ENCODE measurements at places on chromosomes 3 and 15. TPM values are rescaled to one million over a fixed set of nuclear protein-coding genes. Genes with fewer than 3 reads are reported as not detected.

The LRRC2 gene
- not detected for total RNA-seq

The ARHGEF3 gene
- total RNA-seq, result 66.5 TPM

- H3K36me3 ChIP-seq, result no peaks in the 10 kb centered on the region
- peak overlapping the region; percentile 29 for H3K4me3 ChIP-seq
- H3K27me3 ChIP-seq, result no peaks in the 10 kb centered on the region
Observed at GRCh38 chr3:112002096-112002971, 3.6 kb downstream of the TAGLN3 start.

GRCh38 chr3:12347301-12347700 is 58.4 kb downstream of the PPARG start:
- H3K4me1 ChIP-seq, result peaks cover 9% of the 10 kb centered on the region
- H3K36me3 ChIP-seq, result no peaks in the 10 kb centered on the region
- H3K27me3 ChIP-seq, result peaks cover 20% of the 10 kb centered on the region

DNA sequence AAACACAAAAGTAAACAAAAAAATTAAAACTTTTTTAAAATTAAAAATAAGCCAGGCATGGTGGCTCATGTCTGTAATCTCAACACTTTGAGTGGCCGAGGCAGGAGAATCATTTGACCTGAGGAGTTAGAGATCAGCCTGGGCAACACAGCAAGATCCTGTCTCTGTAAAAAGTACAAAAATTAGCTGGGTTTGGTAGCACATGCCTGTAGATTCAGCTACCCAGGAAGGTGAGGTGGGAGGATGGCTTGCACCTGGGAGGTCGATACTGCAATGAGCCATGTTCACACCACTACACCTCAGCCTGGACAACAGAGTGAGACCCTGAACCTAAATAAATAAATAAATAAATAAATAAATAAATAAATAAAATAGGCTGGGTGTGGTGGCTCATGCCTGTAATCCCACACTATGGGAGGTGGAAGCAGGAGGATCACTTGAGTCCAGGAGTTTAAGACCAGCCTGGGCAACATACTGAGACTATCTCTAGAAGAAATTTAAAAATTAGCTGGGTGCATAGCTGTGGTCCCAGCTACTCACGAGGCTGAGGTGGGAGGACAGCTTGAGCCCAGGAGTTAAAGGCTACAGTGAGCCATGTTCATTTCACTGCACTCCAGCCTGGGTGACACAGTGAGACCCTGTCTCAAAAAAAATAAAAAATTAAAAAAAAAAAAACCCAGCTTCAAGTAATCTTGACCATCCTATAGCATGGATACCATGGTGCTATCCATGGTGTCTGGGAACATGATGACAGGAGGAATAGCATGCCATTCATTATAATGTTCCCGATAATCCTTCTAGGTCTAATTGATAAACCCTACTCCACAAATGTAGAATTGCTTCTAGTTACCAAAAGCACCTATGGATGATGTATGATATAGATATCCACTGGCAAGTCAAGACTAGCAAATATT is 4.2 kb downstream of the MYO5A start:
- no peak for DNase-seq
- H3K4me3 ChIP-seq, result no peak overlapping the region
- H3K4me1 ChIP-seq, result peaks cover 28% of the 10 kb centered on the region
- no peaks in the 10 kb centered on the region for H3K27me3 ChIP-seq

DNA sequence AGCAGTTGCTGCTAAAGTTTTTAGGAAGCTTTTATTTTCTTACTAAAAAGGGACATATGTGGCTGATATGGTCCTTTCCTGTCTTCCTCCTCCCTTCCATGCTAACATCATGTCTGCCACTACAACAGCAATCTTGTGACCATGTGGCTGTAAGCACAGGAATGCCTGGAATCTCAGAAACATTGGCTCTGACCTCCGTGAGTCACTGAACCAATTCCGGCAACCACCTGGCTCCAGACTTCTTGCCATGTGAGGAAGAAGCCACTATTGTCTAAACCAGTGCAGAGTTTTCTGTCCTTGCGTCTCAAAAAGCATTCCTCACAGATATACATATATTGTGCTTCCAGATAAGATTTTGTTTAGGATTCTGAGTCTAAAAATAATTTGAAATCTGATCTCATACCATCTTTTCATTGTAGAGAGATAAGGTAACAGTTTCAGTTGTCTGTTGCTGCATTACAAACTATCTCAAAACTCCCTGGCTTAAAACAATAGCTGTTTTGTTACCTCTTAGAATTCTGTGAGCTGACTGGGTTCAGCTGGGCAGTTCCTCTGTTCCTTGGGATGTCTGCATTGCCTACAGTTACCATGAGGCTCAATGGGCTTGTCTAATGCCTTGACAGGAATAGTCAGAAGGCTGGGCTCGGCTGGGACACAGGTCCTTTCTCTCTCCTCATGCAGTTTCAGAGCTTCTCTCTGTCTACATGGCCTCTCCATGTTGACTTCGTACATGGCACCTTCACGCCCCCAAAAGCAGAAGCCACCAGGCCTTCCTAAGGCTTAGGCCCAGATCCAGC is 77.3 kb upstream of the MAGI1 start:
- no peaks in the 10 kb centered on the region for H3K36me3 ChIP-seq
- H3K27ac ChIP-seq, result no peak overlapping the region
- H3K27me3 ChIP-seq, result no peaks in the 10 kb centered on the region
- no peaks in the 10 kb centered on the region for H3K4me1 ChIP-seq

- H3K4me1 ChIP-seq, result no peaks in the 10 kb centered on the region
- no peaks in the 10 kb centered on the region for H3K36me3 ChIP-seq
- H3K4me3 ChIP-seq, result no peak overlapping the region
- H3K27ac ChIP-seq, result no peak overlapping the region
- DNase-seq, result no peak
- H3K27me3 ChIP-seq, result peaks cover 9% of the 10 kb centered on the region
Observed at GRCh38 chr3:100802126-100802525, 92.8 kb downstream of the TFG start.

DNA sequence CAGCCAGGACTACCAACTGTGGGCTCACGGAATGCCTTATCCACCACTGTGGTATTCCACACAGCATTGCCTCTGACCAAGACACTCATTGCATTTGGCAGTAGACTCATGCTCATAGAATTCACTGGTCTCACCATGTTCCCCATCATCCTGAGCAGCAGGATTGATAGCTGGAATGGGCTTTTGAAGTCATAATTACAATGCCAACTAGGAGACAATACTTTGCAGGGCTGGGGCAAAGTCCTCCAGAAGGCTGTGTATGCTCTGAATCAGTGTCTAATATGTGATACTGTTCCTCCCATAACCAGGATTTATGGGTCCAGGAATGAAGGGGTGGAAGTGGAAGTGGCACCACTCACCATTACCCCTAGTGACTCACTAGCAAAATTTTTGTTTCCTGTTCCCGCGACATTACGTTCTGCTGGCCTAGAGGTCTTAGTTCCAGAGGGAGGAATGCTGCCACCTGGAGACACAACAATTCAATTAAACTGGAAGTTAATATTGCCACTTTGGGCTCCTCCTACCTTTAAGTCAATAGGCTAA is 58.6 kb upstream of the CCDC80 start:
- no peak overlapping the region for H3K4me3 ChIP-seq
- peaks cover 7% of the 10 kb centered on the region for H3K27me3 ChIP-seq
- no peaks in the 10 kb centered on the region for H3K4me1 ChIP-seq
- DNase-seq, result no peak
- H3K36me3 ChIP-seq, result no peaks in the 10 kb centered on the region
